ENCODE measurements at places on chromosomes 3 and 15.
A peak's percentile ranks its signal among the peaks of the same experiment; 100 is the strongest.

GRCh38 chr3:13289771-13290285 is 130.3 kb downstream of the NUP210 start:
- ATAC-seq = no peak

DNA sequence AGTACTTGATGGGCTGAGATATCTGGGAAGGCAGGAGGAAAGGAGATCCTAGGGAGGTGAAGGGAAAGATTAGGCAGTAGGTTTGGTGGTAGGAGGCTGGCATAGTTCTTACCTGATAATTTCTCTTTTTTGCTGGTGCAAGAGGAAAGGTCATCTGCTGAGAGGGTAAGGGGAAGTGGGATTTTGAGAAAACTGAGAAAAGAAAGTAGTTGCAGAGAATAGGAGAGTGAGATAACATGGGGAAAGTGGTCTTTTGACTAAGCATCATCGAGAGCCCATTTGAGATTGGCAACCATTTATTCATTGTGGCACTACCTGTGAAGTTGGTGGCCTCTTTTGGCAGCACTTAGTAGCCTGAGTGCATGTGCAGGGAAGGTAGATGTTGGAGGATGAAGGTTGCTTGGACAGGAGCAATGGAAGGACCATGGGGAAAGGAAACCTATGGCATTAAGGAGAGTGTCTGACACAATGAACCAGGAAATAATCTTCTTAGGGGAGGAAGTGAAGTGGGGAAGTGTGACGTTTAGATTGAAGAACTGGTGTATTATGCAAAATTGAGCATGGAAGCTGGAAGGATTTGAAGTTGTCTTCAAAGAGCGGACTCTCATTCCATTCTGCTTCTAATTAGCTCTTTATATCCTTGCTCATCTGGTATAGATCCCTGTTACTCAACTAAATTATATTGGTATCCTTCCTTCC is 21.9 kb upstream of the USP13 start:
- peak; percentile 76 for ATAC-seq

GRCh38 chr15:61401903-61402698 is 173.0 kb upstream of the RORA start:
- no peak for ATAC-seq

GRCh38 chr15:72306211-72306785 is 13.7 kb downstream of the CELF6 start:
- no peak for ATAC-seq

Measured in stimulated activated memory B cell treated with anti-CD40 and anti-IgM and Interleukin-4, amounts not matched to agents 10 μg/mL and 1 μg/mL and 100 μg/mL, for 72 hours (primary cell).